ENCODE measurements at places on chromosomes 4 and X. TPM values are rescaled to one million over a fixed set of nuclear protein-coding genes. Genes with fewer than 3 reads are reported as not detected.

DNA sequence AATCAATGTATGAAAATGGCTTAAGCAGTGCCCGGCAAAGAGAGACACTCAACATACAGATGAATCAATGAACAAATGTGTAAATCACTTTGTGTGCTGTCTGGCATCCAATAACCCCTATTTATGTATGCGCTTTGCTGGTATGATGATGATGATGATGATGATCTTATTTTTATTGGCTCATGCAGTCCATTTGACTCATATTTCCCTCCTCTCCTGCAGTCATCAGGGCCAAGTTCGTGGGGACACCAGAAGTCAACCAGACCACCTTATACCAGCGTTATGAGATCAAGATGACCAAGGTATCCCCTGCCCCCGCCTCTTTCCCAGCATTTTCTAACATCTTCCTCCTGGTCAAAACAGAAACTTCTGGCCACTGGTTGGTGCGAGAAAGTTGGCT, 2.5 kb downstream of the TIMP1 start:
- H3K27ac ChIP-seq = no peak overlapping the region
- H3K36me3 ChIP-seq = no peaks in the 10 kb centered on the region
- DNase-seq = no peak
- no peaks in the 10 kb centered on the region for H3K27me3 ChIP-seq
- H3K4me1 ChIP-seq = no peaks in the 10 kb centered on the region
- no peak overlapping the region for H3K4me3 ChIP-seq

The PFKFB1 gene
- total RNA-seq = not detected

GRCh38 chr4:186029571-186030398, 39.2 kb upstream of the TLR3 start:
- H3K27ac ChIP-seq = peak overlapping the region; percentile 65

DNA sequence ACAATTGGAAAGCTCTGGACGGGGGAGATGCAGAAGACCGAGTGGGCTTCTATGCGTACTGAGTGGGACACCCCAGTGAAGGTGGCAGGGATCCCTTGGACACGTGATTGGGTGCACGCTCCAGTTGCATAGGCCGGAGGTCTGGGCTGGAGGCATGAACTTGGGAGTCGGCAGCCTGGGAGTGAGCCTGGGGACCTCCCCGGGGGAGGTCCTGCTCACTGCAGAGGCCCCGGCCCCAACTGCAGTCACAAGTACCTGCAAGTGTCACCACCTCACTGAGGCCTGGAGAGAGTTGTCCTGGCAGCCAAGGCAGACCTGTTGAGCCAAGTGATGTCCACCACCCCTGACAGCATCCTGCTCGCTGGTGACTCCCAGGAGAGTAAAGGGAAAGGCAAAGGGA, 49.3 kb upstream of the HMX1 start:
- H3K4me1 ChIP-seq = no peaks in the 10 kb centered on the region
- DNase-seq = no peak
- H3K27me3 ChIP-seq = peaks cover 9% of the 10 kb centered on the region
- H3K36me3 ChIP-seq = no peaks in the 10 kb centered on the region

DNA sequence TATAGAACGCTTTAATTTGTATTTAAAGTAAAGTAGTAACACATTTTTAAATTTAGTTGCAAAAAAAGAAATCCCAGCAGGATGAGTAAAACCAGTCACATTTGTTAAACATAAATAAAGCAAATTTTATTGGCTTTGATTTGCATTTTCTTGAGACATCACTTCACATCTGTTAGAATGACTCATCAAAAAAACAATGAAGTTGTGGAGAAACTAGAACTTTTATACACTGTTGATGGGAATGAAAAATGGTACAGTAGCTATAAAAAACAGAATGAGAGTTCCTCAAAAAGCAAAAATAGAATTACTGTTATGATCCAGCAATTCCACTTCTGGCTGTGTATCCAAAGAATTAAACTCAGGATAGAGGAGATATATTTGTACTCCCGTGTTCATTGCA, 454.0 kb upstream of the KLHL4 start:
- no peaks in the 10 kb centered on the region for H3K27me3 ChIP-seq
- H3K4me3 ChIP-seq = no peak overlapping the region
- no peak for DNase-seq
- no peak overlapping the region for H3K27ac ChIP-seq
- H3K4me1 ChIP-seq = no peaks in the 10 kb centered on the region

Data from upper lobe of right lung (tissue), 1 donor.